ENCODE measurements at places on chromosomes 11 and 22.

- DNase-seq = peak; percentile 16
Observed at GRCh38 chr11:95671768-95672167, 117.8 kb downstream of the FAM76B start.

DNA sequence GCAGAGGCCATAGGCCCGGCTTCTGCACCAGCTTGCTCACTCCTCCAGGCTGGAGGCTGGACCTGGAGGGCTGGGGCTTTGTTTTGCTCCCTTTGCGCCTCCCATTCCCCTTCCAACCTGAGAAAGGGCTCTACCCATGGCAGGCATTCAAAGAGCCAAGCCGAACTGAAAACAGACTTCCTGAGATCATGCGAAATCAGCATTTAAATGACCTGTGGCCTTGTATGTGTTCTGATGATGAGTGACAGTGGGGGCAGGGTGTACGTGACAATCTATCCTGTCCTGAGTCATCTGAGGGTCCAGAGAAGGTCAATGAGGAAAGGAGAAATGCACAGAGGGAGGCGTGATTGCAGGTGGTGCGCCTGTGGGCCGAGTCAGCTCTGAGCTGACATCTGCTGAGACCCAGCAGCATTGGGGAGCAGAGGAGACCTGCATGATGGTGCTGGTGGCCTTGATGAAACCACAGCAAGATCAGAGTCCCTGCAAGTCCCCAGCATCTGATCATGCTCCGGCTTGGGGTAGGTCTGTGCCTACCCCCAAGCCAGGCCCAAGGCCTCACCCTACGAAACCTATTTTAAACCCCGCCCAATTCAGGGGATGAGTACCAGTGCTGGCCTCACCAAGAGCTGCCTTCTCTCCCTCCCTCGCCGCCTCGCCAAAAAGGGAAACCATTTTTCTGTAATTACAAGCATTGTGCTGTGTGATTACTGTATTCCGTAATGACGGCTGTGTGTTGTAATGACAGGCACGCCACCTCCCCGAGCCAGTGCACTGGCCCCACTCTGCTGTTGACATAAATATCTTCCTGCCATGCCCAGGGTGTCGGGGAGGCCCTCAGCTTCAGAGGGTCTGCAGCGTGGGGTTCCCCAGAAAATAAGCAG lies 95.2 kb upstream of the ANO1 start:
- DNase-seq = no peak

- no peak for DNase-seq
Observed at GRCh38 chr22:20407829-20408228, 13.9 kb downstream of the ZNF74 start.

- no peak for DNase-seq
Observed at GRCh38 chr22:48882636-48883200, 945.0 kb downstream of the BRD1 start.

DNA sequence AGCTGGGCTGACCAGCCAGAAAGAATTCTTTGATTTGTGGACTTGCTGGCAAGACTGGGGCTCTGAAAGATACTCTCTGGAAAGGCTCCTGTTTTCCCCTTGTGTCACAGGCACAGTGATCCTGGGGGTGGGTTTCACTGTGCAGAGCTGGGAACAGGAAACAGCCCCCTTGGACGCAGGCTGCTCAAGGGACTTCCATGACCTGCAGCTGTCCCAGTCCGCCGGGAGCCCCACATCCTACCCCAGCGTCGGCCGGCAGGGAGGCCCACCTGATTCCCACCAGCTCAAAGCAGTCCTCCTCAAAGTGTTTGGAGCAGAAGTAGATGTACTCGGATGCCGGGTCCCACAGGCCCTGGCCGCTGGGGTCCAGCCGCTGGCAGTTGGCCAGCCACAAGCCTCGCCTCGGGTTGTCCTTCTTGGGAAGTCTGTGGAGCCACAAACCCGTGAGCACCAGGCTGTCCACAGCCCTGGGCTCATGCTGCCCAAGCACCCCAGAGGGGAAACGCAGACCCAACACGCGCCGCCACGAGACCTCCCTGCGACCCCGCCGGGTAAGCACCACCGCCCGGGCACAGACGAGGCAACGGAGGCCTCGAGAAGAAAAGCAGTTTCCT lies 824 bp downstream of the THAP7 start:
- no peak for DNase-seq

GRCh38 chr22:50081426-50082196 lies 3.6 kb downstream of the MLC1 start:
- DNase-seq = no peak

DNA sequence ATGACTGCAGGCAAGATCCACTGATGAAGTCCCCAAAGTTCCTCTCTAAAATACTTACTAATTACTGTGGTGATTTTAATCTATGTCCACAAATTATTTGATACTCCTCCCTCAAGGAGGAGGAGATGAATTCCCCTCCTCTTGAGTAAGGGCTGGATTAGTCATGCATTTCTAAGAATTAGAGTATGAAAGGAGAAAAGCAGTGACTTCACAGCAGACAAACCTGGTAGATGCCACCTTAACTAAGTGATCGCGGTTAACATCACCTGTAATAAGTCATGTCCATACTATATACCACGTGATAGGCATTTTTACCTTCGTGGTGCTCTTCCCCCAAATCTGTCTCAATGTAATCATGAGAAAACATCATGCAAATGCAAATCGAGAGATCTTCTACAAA lies 52.0 kb upstream of the TSPAN18 start:
- DNase-seq = no peak

DNA sequence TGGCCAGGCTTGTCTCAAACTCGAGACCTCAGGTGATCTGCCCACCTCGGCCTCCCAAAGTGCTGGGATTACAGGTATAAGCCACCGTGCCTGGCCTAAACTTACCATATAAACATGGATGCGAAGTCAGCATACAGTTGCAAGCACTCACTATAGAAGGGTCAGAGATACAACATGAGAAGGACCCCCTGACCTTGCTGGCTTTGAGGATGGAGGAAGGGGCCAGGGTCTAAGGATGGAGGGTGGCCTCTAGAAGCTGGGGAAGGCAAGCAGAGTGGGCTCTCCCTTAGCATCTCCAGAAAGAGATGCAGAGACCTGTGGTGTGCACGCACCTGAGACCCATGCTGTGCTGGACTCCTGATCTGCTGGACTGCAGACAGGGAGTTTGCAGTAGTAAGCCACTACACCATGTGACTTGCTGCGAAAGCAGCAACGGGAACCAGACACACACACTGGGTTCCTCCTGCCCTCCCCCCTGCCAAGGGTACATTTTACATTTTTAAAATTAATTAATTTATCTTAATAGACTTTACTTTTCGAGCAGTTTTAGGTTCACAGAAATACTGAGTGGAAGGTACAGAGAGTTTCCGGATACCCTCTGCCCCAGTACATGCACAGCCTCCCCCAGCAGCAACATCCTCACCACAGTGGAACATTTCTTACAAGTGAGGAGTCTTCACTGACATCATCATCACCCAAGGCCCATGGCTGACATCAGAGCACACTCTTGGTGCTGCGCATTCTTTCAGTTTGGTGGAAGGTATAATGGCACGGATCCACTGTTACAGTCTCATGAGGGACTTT lies 170.1 kb upstream of the B3GAT1 start:
- no peak for DNase-seq

GRCh38 chr11:59178402-59178801 lies 6.5 kb downstream of the DTX4 start:
- DNase-seq = no peak

- no peak for DNase-seq
Observed at GRCh38 chr11:61275191-61275590, 19.9 kb downstream of the VWCE start.

- DNase-seq = no peak
Observed at GRCh38 chr22:41361716-41362310, 19.9 kb upstream of the TEF start.

- no peak for DNase-seq
Observed at GRCh38 chr11:126111458-126112116, 48.9 kb upstream of the CDON start.

GRCh38 chr11:28343304-28344233 lies 235.4 kb downstream of the METTL15 start:
- no peak for DNase-seq

DNA sequence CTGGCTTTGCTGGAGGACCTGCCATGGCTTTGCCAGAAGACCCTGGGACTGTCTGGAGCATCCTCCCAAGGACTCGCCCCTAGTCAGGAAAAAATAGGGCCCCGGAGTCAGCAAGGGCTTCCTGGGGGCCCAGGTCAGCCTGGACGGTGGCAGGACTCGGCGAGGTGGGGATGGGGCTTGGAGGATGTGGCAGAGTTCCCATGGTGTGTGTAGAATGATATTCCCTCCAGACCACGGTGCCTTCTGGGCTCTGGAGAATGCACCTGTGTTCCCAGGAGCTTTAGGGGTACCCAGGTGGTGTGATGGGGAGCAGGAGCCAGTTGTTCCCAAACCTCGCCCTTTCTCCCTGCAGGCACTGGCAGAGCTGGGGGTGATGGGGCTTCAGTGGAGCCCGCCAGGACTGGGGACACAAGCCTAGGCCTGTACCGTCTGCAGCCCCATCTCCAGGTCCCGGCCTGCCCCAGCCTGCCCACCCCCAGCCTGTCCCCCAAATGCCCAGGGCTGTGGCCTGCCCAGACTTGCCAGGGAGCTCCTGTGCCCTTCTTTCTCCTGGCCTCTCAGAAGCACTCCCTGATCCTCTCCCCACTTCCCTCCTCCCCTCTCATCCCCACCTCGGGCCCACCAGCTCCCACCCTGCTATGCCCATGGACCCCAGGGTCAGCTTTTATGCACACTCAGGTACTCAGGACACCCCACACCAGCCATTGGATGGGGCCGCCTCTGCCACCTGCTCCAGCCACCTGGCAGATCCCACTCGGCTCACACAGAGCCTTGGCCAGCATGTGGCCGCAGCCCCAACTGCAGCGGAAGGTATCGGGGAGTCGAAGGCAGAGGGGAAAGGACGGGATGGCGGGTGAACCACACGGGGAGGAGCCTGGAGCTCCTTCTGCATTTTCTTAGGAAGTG lies 82.1 kb downstream of the CDKN1C start:
- no peak for DNase-seq

GRCh38 chr11:112961146-112961668 lies at the start of gene NCAM1:
NCAM1 (plus strand) TSS chr11:112961420.
- DNase-seq = peak; percentile 88

Measured in hindlimb muscle (tissue), 1 donor.